ENCODE measurements at places on chromosomes 7 and 10.

GRCh38 chr10:49508249-49508648, 30.7 kb downstream of the ERCC6 start:
- no peak for DNase-seq

- no peak for DNase-seq
Observed at GRCh38 chr7:134073276-134073675, 53.9 kb upstream of the LRGUK start.

DNA sequence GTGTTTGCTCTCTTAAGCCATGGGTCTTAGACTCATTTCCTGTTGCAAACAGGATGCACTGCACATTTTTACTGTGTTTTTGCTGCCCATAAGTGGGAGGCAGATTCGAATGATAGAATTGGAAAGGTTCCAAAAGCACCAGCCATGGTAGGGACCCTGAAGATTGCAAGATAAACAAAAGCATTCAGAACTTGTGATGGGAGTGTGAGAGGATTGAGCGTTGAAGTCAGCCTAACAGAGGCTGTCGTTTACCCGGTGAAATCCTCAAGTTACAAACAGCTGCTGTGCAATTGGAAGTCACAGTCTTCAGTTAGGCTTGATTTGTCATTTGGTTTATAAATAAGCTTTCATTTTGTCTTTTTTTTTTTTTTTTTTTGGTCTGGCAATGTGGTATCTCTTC, 192.7 kb upstream of the MKI67 start:
- no peak for DNase-seq

GRCh38 chr10:100763043-100763747, 17.8 kb downstream of the PAX2 start:
- no peak for DNase-seq

GRCh38 chr7:85730012-85730411, 543.2 kb upstream of the SEMA3D start:
- DNase-seq = no peak

DNA sequence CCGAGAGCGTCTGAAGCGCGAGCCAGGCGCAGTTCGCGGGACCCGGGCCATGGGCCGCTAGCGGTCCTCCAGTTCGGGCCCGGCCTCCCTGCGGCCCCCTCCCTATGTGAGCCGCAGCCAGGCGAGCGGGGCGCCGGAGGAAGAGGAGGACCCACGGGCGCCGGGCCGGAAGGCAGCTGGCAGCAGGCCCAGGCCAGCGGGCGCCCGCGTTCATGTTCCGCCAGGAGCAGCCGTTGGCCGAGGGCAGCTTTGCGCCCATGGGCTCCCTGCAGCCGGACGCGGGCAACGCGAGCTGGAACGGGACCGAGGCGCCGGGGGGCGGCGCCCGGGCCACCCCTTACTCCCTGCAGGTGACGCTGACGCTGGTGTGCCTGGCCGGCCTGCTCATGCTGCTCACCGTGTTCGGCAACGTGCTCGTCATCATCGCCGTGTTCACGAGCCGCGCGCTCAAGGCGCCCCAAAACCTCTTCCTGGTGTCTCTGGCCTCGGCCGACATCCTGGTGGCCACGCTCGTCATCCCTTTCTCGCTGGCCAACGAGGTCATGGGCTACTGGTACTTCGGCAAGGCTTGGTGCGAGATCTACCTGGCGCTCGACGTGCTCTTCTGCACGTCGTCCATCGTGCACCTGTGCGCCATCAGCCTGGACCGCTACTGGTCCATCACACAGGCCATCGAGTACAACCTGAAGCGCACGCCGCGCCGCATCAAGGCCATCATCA, 1.1 kb downstream of the ADRA2A start:
- DNase-seq = peak; percentile 52

DNA sequence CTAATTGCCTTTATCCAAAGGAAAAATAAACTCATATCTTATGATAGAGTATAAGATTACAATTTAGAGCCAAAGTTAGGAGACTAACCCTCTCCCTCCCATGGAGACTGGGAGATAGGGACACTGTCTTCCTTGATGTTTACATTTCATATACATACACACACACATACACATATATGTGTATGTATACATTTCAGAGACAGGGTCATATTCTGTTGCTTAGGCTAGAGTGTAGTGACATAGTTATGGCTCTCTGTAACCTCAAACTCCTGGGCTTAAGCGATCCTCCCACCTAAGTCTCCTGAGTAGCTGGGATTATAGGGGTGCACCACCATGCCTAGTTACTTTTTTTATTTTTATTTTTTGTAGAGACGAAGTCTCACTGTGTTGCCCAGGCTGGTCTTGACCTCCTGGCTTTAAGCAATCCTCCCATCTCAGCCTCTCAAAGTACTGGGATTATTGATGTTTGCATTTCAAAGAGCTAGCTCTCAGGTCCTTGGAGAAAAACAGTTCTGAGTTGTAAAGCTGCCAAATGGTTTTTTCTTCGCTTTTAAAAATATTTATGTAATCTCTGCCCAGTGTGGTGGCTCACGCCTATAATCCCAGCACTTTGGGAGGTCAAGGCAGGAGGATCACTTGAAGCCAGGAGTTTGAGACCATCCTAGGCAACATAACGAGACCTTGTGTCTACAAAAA, 8.1 kb upstream of the REPIN1 start:
- no peak for DNase-seq

GRCh38 chr10:51960494-51960895, 261.1 kb upstream of the CSTF2T start:
- no peak for DNase-seq

- DNase-seq = no peak
Observed at GRCh38 chr10:122128357-122128756, 139.4 kb downstream of the TACC2 start.

GRCh38 chr7:121083790-121084251, 95.3 kb downstream of the CPED1 start:
- no peak for DNase-seq

DNA sequence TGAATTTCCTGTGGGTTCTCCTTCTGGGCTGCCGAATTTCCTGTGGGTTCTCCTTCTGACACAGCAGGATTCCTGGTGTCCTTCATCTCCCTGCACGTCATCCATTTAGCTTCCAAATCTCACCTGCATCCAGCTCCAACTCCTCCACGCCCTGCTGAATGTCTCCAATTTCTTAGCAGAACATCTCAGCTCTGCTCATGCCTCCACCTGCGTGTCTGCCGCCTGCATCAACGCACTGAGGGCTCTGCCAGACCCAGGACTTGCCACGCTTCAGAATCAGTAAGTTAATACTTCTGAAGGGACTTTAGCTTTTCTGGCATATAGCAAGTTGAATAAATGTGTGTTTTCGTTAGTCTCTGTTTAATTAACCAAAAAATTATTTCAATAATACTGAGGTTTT, 31.1 kb upstream of the VIPR2 start:
- no peak for DNase-seq

GRCh38 chr7:32250003-32250402, 179.8 kb upstream of the PDE1C start:
- no peak for DNase-seq

GRCh38 chr10:124992462-124993344, 50.8 kb downstream of the ZRANB1 start:
- DNase-seq = peak; percentile 51

DNA sequence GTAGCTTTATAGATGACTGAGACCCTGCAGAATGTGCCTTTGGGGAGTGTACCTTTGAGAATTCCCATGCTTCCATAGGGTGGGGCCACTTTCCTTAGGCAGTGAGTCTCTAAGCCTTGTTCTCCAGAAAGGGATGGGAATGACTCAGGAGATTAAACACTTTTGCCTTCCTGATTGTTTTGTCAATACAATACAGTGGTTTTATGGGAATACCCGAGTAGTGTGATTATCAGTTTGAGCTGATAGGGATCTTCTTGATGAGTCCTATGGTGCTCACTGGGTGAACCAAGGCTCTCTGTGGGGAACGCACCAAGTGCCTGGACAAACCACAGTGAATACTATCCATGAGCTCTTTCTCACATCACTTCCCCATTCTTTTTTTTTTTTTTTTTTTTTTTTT, 6.3 kb downstream of the MYOF start:
- no peak for DNase-seq

GRCh38 chr7:51148216-51148615, 168.4 kb downstream of the COBL start:
- DNase-seq = no peak

DNA sequence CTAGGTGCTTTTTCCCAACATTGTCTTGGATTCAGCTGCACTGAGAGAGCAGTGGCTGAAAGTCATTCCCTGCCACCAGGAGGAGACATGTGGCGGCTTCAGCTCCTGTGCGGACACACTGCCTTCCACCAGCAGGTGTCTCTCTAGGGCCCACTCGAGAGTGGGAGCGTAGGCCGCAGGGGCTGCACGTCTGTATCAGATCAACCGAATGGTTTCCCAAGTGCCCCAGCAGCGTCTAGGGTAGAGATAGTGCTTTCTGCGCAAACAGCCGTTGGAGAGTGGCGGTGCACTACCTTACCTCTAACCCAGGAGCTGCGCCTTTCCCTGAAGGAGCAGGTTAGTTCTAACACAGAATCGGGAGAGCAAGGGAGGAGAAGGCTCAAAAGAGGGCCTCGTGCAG, 31.7 kb downstream of the PAPOLB start:
- DNase-seq = peak; percentile 78

GRCh38 chr7:76063525-76063924, 15.6 kb downstream of the MDH2 start:
- DNase-seq = no peak

DNA sequence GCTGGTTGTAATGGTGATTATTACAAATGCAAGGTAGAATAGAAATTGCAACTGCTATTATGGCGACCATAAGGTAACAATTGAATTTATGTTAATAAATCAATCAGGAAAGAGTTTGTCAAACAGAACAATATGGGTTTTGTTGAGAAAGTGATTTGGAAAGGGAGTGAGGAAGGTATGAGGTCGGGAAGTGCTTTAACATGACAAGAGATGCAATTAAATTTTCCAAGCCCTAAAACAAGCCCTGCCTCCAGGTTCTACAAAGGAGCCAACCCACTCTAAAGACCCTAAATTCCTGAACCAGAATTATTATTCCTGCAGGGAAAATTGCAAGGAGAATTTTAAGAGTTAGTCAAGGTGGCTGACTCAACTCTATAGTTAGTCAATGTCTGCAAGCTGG, 363.7 kb downstream of the BMPER start:
- no peak for DNase-seq

GRCh38 chr7:76151932-76152331, 49.8 kb upstream of the SRRM3 start:
- no peak for DNase-seq

GRCh38 chr10:22620140-22620857, 94.1 kb downstream of the PIP4K2A start:
- DNase-seq = peak; percentile 73

DNA sequence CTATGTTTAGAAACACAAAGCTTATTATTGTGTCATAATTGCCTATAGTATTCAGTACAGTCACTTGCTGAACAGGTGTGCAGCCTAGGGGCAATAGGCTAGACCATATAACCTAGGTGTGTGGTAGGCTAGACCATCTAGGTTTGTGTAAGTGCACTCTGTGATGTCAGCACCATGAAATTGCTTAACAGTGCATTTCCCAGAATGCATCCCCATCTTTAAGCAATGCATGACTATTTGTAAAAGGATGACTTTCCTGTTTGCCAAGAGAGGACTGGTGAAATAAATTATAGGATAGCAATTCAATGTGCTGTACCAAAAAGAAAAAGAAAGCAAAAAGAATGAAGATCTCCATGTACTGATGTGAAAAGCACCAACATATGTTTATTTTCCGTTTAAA, 288.7 kb upstream of the AUTS2 start:
- DNase-seq = no peak

- DNase-seq = peak; percentile 94
Observed at GRCh38 chr7:64562626-64563278, at the start of gene ZNF680. TSS of gene ZNF680 (minus strand) at chr7:64563071. CDS start at chr7:64562954, 117 bp downstream.

DNA sequence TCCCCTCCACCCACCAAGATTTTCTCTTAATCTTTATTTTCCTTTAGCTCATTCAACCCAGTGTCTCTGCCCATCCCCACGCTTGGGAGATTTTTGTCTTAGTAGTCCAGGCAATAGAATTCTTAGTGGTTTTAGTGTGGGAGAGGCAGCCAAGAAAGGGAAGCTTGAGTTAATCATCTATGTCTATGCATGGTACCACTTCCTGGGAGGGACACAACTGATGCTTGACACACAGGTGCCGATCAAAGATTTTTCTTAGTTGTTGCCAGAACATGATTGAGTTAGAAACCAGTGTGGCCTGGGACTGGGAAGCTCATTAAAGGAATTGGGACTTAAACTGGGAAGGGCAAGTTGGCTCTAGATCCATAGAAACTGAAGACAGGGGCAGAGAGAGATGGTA, 3.1 kb downstream of the STRA8 start:
- no peak for DNase-seq

- DNase-seq = no peak
Observed at GRCh38 chr7:108351729-108352131, 104.5 kb downstream of the NRCAM start.

DNA sequence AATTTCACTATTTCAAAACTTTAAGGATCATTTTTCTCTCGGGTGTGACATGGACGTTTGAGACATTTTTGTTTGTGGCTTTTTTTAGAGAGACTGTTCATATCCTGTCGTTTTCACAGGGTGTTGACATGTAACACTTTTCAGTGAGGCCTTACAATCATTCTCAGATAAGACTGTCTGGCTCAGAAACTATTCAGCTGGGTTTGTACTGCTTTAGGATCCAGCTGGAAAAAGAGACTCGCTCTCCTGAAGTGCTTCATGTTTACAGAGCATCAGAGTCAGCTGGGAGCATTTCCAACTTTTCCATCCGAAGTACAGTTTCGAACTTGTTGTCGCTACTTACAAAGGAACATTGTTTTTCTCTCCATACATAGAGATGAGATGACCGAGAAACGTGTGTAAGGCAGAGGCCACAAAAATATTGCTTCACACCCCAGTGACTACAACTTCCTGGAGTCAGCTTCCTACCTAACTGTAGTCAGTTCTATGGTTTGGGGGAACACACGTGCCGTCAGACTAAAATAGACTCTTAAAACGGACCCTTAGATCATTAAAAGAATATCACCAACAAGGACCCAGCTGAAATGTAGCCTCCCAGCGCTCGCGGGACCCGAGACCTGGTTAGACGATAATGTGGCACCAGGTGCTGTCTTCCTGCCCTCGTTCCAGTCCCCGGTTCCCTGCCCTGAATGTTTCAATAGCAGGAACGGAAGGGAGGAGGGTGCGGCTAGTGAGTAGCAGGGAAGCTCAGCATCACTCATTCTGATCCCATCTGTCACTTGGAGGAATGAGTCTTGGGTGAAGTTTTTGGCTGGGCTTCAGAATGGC, 78.0 kb downstream of the MKI67 start:
- no peak for DNase-seq

GRCh38 chr7:91408388-91409154, 144.3 kb downstream of the FZD1 start:
- DNase-seq = no peak

DNA sequence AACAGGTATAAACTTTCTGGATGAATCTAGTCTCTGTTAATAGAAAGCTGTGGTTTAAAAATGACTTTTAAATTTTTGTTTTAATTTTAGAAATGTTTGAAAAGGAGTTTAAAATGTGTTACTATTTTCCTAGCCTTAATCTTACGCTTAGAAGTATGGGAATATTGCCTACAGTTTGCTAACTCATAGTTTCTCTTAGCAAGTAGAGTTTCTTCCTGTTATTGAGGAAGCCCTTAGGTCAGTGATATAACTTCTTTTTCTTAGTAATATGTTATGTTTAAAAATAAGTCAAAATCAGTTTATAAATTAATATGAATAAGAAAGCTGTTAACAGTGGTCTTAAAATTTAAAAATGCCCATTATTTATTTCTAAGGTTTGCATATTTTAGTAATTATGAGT, 3.1 kb downstream of the STARD3NL start:
- no peak for DNase-seq

GRCh38 chr10:102657984-102658724, 13.9 kb downstream of the TRIM8 start:
- peak; percentile 82 for DNase-seq

GRCh38 chr10:71380841-71381240, 15.9 kb upstream of the CDH23 start:
- DNase-seq = no peak
